ENCODE measurements at places on chromosomes 5 and 9.

DNA sequence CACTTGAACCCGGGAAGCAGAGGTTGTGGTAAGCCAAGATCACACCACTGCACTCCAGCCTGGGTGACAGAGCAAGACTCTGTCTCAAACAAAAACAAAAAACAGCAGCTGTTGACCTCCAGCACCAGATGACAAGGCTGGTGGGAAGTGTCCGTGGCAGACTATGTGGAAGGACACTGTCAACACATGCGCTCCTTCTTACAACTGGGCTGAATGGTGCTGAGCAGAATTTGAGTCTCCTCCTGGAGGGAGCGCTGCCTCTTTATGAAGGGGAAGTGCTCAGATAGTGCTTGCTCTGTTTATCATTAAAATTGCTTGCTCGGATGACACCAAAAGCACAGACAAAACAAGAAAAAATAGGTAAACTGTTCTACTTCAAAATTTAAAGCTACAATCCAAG, 9.2 kb upstream of the CFAP157 start:
- no peak for DNase-seq

DNA sequence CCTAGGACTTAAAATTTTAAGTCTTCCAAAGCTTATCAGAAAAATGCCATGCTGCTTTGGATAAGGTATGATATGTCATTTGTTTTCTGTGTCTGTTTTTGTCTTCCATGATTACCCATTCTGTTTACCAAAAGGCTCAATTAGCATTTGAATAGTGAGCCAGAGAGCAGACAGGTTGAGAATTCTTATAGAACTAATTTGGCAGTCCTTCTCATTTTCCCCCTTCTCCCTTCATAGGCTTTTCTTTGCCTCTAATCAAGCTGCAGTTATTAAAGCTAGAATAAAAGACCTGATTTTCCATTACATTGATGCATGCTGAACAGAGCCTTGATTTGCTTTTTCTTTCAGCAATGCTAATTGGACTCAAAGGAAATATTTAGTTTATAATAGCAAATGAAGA, 993.0 kb downstream of the MAT2B start:
- DNase-seq: no peak

DNA sequence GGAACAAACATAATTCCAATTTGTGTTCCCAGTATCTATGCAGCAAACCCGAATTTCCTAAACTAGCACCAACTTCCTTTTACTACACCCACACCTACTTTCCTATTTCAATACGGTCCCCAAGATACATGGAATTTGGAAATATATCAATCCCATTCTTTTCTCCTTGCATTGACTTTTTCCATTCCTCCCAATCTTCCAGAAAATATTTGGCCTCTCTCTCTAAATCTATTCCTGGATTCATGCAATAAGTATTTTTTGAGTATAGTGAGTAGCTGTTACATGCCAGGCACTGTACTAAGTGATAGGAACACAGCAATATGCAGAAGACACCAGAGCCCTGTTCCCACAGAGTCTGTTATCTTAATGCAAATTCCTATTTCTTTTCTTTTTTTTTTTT, 216.2 kb upstream of the PIK3R1 start:
- no peak for DNase-seq

- DNase-seq: no peak
These were observed 121.0 kb upstream of the GAS1 start for GRCh38 chr9:87068177-87068840.

All from stimulated activated CD4-positive, alpha-beta T cell treated with anti-CD3 and anti-CD28 coated beads, Interleukin-2, amount 100 ng/mL, for 48 hours (primary cell).